Posterior cingulate gyrus (tissue), 11 donors: ENCODE measurements at places on chromosomes 11 and 22.

DNA sequence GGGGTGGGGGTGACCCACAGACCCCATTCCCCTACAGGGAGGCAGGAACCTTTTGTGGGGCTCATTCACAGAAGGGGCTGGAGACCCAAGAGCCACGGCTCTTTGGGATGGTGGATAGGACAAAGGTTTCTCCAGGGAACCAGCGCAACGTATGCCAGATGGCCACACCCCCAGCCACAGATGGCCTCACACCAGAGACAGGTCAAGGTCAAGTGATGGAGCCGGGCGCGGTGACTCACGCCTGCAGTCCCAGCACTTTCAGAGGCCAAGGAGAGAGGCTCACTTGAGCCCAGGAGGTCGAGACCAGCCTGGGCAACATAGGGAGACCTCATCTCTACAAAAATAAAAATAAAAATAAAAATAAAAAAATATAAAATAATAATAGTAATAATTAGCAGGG is 17.1 kb upstream of the BRSK2 start:
- DNase-seq = peak; percentile 78

- DNase-seq = no peak
These were observed 4.7 kb downstream of the GNAZ start for GRCh38 chr22:23075050-23075449.

- no peak for DNase-seq
These were observed 289.6 kb downstream of the ETS1 start for GRCh38 chr11:128297805-128298204.

DNA sequence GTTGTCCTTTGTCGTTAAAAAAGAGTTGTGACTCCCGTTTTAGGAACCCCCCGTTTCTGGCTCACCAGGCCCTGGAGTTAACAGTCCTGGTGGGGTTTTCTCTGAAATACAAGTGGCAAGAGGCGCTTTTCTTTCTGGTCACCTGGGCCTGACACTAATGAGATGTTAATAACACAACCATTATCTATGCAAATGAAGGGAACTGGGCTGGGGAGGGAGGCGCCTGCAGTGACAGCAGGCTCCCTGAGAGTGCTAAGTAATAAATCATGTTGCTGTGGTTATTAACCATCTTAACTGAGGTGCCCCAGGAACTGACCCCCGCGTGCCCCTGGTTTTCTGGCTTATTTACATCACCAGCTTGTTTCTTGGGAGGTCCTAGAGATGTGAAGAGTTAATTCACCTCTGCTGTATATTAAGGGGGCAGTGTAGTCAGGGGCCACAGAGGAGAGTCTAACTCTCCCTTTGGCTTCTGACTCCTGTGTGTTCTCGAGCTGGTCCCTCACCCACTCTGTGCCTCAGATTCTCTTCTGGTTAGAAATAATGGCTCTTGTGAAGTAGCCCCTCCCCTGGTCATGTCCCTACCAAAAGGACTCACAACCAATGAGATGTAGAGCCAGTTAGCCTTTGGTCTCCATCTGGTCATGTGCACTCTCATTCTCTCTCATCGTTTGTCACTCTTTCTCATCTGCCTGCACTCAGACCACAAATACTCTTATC is 276.6 kb upstream of the CADM1 start:
- no peak for DNase-seq

- no peak for DNase-seq
These were observed 19.9 kb upstream of the USP47 start for GRCh38 chr11:11821899-11822298.

DNA sequence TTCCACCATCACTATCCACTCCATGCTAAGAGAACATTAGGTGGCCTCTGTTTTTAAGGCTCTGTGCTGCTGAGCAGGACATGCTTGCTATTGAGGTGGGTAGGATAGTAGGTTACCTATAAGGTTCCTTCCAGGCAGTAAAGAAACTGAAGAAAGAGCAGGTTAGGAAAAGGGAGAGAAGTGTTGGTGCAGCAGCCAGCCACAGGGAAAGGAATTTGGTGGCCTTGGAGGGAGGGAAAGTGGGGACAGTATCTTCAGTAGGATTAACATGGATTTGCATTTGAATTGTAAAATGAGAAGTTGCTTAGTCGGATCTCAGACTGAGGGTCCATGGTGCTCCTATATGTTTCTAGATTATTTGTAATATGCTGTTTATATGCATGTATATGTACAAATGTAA is 49.2 kb upstream of the OLFML1 start:
- DNase-seq = no peak

DNA sequence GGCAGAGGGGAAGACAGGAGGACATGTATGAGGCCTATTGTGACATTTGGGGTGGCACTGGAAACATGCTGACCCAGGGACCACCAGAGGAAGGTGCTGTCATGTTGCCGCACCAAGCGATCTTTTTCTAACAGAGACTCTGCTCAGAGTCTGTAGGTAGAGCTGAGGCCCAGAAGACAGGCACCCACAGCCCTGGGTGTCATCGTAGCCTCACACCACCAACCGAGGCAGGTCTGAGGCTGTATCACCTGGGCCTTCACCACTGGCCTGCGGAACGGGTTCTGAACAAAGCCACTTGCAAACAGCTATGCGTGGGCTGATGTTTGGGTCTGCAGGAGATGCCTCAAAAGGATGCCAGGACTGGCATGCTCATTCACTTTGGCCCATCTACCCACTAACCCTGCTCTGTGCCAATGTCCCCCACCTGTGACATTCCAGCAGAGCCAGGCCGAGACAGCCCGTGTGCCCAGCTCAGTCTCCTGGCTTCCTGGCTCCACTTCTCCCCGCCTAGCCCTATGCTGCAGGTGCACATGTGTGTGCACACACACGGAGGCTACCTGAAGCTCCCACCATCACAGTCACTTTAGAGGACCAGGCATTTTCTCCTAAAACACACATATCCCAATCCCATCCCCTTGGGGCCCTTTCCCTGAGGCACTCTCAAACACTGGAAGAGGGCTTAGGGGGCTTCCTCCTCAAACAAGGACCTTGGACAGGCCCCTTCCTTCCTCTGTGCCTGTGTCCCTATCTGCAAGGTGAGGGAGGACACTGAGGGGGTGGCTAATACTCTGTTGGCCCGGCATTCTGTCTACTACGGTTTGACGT is 3.6 kb downstream of the TRIM29 start:
- DNase-seq = peak; percentile 11
